C1 segment of cervical spinal cord (tissue), 14 donors: ENCODE measurements at places on chromosomes 5 and 9.

DNA sequence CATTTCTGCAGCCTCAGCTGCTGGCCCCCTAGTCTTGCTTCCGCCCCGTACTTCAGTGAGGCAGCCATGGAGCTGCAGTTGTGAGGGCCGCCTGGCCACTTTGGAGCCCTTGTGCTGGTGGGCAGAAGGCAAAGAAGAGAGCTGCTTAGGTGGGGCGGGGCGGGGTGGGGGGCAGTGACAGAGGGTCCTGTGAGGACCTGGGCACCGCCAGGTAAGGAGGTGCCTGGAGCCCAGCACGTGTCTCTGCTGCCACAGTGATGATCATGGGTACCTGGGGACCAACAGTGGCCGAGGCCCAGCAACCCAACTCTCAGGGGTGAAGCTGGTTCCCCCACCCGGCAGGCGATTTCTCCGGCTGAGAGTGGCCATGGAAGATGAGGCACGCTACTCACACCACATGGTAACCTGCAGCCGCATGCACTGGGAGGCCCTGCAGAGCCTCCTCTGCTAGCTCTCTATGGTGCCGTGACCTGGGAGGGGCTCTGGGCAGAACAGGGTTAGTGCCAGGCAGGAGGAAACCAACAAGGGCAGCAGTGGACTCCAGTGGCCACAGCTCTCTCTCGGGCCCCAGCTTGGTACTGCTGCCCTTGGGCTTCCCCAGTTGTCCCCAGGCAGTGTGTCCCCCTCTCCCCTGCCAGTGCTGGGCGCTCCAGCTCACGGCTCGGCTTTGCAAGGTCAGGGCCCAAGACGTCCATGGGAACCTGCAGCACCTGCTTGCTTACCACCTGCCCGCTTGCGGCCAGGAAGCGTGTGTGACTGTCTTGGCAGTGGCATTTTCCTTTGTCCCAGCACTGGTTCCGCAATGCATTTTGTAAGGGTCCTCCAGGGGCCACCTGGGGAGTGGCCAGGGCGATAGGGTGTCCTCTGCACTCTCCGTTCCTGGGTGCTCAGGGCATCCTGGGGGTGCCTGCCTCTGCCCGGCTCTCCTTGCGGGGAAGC lies 24.0 kb downstream of the NDUFS6 start:
- no peak for DNase-seq

DNA sequence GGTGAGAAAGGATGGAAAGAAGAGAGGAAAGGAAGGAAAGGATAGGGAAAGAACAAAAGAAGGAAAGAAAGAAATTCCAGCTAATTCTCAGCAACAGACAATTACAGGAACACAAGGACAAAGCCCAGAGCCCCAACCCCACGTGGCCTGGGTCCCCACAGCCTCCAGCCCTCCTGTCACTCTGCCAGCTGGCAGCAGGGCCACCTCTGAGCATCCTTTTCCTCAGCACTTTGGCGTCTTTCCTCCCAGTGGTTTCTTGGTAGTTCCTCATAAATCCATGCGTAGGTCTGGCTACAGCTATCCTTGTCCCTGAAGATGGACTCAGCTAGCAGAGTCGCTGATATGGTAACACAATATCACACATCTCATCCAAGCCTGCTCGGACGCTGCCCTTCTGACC lies 28.3 kb downstream of the ADAMTS2 start:
- no peak for DNase-seq

DNA sequence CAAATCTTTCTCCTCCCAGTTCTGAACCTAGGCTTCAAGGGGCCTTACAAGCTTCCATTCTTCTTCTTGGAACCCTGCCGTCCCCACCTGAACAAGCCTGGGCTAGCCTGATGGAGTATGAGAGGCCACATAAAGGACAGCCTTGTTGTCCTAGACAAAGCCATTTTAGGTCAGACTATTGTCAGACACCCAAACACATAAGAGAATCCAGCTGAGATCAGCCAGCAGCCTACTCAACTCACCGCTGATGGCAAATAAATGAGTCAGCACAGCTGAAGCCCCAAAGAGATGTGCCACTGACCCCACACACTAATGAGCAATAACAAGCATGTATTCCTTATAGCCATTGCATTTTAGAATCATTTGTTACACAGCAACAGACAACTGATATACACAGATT lies 33.8 kb downstream of the SVEP1 start:
- DNase-seq = no peak

DNA sequence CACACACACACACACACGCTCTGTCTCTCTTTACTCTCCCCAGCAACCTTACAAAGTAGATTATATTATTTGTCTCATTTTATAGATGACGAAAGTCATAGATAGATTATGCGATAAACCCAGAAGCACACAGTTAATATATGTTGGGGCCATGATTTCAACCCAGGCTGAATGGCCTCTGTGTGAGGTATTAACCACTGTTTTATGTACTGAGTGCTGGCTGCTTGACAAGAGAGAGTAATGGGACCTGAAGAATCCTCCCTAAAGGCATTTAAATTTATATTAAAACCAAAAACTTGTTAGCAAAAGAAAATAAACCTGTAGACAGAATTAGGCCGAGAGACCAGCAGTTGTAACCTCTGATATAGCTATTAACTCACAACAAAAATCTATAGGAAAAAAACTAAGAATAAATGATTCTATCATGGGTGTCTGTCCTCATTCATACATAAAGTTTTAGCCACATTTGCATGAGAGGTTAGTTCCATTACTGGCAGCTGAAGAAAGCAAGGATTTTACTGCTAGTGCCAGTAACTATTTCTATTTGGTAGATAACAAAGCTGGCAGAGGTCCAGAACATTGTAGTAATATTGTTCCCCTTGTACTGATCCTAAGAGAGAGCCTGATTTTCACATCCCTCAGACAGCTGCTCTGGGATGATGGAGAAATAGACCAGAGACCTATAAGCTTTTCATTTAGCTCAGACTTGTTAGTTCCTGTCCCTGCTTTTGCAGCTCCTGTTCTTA lies 250.9 kb downstream of the ADGRV1 start:
- no peak for DNase-seq

DNA sequence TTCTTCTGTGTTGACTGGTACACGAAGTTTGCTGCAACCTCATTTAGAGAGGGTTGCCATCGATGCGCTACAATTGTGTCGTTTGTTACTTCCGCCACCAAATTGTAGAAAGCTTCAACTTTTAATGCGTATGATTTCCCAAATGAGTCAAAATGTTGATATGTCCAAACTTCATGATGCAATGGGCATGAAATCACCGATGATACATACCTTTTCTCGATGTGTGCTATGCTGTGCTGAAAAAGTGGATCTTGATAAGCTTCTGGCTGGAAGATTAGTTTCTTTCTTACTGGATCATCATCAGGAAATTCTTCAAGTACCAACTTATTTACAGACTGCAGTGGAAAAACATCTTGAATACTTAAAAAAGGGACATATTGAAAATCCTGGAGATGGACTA lies 65.7 kb downstream of the TMEM38B start:
- DNase-seq = no peak

DNA sequence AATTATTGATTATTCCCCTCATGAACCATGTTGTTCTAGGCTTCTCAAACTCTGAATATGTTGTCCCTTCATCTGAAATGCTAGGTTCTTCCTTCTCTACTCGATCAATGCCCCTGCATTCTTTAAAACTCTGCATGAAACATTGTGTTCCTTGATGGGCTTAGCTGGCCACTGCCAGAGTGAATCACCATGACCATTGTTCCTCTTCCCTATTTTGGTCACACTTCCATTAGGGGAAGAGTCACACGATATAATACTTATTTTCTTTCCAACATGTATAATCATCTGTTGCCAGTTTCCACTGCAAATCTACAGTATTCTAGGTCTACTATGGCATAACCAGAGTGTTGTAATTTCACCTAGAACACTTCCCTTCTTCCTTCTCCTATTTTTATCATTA lies 247.9 kb downstream of the TRPM3 start:
- no peak for DNase-seq

DNA sequence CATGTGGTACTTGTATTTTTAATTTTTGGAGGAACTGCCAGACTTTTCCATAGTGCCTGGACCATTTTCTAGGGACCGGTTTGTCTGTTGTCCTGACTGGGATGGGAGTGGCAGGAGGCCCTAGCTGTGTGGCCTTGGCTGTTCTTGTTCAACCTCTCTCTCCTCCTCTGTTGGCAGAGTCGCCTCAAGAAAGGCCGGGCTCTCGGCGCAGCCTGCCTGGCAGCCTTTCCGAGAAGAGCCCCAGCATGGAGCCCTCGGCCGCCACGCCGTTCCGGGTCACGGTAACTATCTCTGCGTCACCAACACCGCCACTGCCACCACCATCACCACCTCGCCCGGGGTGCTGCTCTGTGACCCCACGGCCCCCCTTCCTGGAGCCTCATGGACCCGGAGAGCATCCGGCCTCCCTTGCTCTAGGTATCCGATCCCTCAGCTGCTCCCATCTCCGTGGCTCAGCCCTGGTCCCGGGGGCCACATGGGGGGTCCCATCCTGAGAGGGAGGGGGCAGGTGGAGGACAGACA lies 27.1 kb downstream of the DAB2IP start:
- DNase-seq = no peak

GRCh38 chr9:118326326-118326725 lies 622.1 kb downstream of the TLR4 start:
- no peak for DNase-seq

DNA sequence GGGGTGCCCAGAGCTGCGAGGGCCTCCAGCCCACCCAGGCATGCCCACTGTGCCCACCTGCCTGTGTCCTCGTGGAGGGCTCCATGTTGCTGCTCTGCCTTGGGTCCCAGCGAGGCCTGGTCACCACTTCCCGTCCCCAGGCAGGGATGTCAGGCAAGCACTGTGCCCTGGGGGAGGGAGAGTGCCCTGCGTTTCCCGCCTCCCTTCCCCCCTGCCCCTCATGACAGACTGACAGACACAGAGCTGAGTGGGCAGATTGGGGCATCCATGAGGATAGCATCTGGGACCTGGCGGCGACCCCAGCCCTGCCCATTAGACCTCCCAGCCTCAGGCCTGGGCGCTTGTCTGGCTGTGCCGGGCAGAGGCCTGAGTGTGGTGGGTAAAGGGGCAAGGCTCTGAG lies 56.9 kb downstream of the KCNT1 start:
- no peak for DNase-seq

DNA sequence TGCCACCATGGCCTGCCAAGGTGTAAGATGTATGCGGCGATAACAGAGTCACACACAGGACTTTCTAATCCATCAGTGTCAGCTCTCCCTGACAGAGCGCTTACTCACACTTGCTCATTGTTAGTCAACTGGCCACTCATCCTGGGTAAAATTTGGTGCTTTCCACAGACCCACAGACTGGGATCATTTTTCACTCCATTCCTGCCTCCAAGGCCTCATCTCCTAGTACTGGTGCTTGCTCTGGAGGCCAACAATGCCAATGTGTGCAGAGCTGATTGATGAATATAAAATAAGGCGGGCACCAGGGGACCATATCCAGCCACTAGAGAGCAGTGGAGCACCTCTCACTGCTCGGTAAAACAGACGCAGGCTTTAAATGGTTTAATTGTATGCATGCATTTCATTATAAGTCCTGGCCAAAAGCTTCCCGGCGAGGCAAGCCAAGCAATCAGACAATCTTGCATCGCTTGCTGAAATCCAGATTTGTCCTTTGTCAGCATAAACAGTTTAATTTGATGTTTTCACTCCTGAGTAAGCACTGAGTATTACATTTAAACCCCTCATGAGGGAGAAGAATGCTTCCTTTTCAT lies 22.3 kb downstream of the PSMB7 start:
- peak; percentile 46 for DNase-seq

DNA sequence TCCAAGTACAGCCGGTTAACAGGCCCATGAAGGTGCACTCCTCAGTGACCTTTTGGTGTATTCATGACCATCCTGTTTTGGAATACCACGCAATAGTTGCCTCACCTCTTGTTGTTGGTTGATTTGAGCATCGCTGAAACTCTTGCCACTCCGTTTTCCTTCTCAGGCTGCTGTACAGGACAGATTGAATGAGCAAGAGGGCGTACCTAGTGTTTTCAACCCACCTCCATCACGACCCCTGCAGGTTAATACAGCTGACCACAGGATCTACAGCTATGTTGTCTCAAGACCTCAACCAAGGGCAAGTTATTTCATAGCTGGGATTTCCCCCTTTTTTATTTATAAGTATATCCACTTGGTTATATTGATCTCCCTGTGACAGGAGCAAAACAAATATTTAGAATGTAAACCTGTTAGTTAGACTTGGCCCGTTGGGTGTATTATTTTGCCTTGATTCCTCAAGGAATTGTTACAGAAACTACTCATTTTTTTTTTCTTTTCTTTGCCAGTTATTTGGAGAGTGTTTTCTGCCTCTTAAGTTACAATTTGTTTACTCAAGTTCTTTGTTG lies 38.1 kb downstream of the FAF2 start:
- no peak for DNase-seq

DNA sequence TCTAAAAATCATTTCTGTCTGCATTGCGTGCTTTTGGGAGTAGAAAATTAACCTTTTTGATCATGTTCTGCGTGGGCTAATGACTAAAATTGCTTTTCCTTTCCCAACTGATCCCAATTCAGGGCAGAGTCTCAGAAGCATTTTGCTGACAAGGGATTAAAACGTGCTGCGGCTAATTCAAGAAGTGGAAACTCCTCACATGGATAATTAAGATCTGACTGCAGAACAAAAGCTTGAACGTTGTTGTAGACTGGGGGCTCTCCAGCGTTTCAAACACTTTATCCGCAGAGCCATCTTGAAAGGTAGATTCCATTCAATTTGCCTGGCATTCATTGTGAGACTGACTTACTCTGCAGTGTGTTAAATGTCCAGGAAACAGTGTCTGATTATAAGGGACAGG lies 485.3 kb upstream of the DMAC1 start:
- no peak for DNase-seq

- no peak for DNase-seq
These were observed 592.6 kb downstream of the MTRR start for GRCh38 chr5:8461543-8461942.

DNA sequence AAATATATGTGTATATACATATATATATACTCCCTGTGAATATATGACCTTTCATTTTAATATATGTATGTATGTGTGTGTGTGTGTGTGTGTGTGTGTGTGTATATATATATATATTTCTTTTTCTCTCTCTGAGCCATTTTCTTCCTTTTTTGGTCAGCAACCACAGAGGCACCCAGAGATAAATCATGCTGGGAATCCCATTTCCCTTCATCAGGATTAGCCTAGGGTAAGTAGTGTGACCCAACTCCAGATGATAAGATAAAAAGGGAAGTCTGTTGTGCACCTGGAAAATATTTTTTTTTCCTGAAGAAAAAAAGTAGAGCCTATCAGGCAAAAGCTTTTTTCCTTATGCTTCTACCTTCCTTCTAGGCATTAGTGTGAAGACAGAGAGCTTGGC lies 25.4 kb upstream of the SUB1 start:
- DNase-seq = no peak

GRCh38 chr9:8437876-8438275 lies 638.3 kb upstream of the DMAC1 start:
- no peak for DNase-seq
